ENCODE measurements at places on chromosomes 6 and 20. TPM values are rescaled to one million over a fixed set of nuclear protein-coding genes. Genes with fewer than 3 reads are reported as not detected.

DNA sequence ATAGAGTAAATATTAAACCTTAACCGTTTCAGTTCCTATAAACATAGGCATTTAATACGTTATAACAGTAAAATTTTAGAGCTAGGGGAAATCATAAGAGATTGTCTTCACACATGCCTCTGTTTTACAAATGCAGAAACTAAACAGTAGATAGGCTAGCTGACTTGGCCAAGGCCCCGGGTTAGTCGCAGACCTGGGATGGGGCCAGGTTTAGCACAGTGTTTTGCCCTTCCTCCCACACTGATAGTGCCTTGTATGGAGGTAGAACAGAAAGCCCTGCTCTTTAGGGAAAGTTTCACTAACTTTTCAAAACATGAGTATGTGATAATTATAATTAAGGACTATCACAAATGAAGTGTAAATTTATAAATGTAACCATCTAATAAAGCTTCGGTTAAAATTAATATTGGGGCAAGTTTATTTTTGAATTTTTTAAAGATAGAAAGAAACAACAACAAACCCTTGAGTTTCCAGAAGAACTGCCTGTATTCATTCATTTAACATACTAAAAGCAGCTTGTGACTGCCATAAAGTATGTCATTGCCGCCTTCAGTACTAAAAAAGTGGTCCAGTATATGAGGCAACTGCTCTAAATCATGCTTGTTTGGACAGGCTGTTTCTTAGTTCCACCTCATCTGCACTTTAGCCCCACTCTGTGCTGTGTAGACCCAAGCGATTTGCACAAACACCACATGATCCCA lies 62.5 kb upstream of the LOC128125822 start:
- no peak for DNase-seq

The SPINT3 gene
- total RNA-seq, result not detected

DNA sequence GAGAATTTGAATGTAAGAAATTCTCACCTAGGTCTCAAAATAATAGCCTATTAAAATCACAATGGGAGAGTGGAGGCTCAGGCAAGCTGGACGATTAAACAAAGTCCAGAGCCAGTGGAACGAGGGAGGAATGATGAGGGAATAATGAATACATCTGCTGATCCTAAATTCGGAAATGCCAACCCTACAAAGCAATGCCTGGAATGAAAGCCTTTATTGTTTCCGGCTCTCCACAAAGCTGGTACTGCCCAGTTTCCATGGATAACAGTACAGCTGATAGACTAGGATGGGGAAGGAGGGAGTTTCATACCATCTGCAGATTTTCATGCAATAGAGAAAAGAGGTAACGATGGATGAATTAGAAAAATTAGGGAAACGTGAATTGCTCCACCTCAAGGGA lies 356.1 kb downstream of the CBLN4 start:
- no peak for DNase-seq

The SNAP91 gene
- 0.64 TPM for total RNA-seq

GRCh38 chr6:24481449-24481848 lies 7.9 kb downstream of the GPLD1 start:
- DNase-seq, result no peak

All from ascending aorta (tissue), 2 donors.